Stimulated activated CD4-positive, alpha-beta T cell treated with anti-CD3 and anti-CD28 coated beads, Interleukin-4, amount 100 ng/mL, for 1 hour (primary cell): ENCODE measurements at places on chromosomes 4 and X.

DNA sequence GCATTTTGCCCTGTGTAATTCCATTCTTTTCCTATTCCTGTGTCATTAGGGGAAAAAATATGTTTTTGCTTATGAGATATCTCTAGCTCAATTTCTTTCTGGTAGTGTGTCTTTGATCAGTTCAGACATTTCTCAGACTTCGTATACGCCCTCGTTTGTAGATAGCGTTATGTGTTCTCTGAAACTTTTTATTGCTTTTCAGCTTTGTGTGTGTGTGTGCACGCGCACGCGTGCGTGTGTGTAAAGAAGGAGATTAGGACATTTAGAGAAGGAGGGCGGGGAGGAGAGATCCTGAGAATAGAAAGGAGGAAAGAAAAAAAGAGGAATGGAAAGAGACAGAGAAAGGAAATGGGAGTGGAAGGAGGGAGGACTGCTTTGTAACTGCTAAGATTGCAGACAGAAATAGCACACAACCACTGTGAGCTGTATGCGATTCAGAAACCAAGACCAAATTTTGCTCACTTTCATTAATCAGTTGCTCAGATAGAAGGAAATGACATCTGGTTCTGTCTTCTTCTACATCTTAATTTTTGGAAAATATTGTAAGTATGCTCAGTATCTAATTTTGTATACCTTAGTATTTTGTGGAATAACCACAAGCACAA lies at the start of gene RXFP1:
TSS of gene RXFP1 (plus strand) at position 399 of the 605 bp plus-strand sequence. CDS start at position 494, 95 bp downstream.
- no peak for DNase-seq

DNA sequence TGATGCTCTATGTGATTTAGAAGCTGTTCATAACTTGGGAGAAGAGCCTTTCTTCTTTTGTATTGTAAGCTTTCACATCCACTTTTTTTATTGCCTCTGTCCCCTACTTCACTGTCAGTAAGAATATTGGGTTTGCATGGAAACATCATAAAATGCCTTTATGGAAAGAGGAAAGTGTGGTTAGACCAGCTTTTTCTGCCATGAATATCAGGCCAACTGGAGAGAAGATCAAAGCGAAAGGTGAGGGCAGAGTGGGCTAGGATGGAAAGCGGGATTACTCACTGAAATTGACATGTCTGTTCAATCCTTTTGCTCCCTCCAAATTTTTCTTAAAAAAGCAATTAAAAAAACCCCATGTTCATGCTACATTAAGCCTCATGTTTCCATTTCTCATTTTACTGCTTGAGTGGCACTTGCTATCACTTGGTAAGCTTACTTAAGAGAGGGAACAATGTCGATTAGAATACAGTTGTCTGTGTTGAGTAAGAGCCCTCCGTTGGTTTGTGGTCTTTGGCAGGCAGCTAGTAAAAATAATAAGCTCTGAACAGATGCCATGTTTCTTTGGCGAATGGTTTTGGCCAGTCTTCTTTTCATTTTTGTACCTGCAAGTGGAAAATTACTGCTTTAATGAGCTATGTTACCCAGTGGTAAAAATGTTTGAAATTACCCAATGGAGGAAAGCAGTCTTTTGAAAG lies 35.9 kb downstream of the SUPT20HL1 start:
- DNase-seq = no peak

- no peak for DNase-seq
These were observed 185.4 kb downstream of the SOWAHB start for GRCh38 chr4:76712564-76712963.

DNA sequence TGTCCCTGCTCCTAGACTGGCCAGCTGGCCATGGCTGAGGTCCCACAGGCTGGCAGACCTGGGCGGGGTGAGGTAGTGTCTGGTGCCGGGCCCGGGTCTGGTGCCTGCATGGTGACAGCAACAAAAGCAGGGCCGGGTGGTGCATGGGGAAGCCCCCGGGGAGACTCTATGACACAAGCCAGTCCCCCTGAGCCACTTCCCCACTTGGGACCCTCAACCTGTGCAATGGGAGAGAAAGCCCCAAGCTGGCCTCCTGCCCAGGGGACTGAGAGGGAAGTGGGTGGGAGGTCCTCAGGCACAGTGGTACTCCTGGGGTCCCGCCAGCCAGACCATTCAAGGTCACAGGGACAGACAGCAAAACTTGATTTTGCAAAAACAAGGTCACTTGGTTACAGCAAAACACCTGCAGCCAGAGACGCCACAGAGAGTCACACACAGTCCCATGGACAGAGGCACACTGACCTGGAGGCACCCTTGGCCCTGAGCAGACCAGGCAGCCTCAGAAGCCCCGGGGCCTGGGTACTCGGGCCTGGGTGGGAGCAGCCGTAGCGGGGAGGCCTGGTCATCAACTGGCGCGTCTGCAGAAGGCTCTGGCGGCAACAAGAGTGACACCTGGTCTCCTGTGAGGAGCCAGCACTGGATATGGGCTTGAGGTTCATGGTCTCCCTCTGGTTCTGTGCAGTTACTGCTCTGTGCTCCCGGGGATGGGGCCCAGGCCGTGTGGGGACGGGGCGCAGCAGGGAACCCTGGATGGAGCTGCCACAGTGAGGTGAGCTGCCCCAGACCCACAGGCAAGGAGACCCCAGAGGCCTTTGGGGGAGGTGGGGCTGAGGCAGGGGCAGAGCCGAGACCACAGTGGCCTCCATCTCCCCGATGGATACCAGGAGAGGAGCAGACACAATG lies 60.6 kb downstream of the HTRA3 start:
- no peak for DNase-seq
